Hepatocyte (in vitro differentiated cells): ENCODE measurements at places on chromosomes 2 and 18. TPM values are rescaled to one million over a fixed set of nuclear protein-coding genes. Genes with fewer than 3 reads are reported as not detected.
A peak's percentile ranks its signal among the peaks of the same experiment; 100 is the strongest.

DNA sequence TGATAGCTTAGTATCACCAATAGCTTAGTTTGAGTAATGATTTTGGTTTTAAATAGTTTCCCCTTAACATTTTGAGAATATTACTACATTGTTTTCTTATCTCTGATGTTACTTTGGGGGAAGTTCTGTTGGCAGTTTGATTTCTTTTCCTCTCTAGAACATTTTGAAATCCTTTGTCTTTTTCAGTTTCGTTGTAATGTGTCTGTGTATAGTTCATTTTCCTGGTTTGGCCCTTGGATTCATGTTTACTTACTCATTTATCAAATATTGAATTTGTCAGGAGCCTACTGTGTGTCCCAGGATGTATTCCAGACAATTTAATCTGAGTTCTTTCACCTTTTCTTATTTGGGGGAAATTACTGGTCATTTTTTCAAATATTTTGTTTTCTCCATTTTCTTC is 16.7 kb downstream of the ANKRD12 start:
- DNase-seq: no peak

GRCh38 chr2:181774685-181775084 is 94.4 kb upstream of the NEUROD1 start:
- no peak for DNase-seq

GRCh38 chr2:205462681-205463345 is 219.5 kb upstream of the NRP2 start:
- no peak for DNase-seq

- no peak for DNase-seq
Measured at GRCh38 chr2:176463546-176463945, 194.3 kb downstream of the MTX2 start.

- peak; percentile 58 for DNase-seq
Measured at GRCh38 chr2:164388511-164388910, 232.8 kb downstream of the GRB14 start.

DNA sequence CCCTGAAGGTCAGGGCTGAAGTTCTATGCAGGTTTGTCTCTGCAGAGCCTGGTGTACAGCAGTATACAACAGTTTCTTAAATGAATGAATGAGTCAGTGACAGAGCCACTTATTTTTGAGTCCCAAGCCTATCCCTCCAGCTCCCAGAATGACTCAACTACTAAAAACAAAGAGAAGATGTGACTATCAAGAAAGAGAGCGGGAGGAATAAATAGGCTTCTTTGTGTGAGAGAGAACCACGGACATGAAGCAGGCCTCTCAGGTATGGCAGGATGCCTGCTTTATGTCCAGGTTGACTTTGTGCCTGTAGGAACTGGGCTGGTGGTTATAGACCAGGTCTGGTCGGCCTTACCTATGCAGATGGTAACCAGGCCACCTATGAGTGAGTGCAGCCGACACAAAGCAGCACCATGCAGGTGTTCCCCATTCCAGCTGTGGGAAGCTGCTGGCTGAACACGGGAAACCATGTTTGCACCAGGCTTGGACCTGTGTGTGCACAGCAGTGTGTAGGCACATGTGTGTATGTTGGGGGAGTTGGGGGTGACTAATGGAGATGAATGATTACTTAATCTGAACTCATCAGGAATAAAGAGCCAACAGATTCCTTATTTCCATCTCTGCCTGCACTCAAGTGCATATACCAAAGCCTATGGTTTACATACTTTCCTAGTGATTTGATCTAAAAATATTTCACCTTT is 171.0 kb downstream of the OSR1 start:
- DNase-seq: no peak

DNA sequence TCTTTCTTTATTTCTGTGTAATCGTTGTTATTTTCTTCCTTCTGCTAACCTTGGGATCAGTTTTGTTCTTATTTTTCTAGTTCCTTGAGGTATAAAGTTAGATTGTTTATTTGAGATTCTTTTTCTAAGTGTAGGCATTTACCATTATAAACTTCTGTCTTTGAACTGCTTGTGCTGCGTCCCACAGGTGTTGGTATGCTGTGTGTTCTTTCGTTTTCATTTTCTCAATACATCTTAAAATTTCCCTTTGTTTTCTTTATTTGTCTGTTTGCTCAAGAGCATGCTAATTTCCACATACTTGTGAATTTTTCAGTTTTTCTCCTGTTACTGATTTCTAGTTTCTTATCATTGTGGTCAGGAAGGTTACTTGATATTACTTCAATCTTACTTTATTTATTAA is 873.8 kb upstream of the GCFC2 start:
- DNase-seq: no peak

GRCh38 chr2:36371070-36371874 is 15.7 kb downstream of the CRIM1 start:
- DNase-seq: no peak

GRCh38 chr2:38745267-38745666 is 5.9 kb downstream of the SRSF7 start:
- no peak for DNase-seq

- DNase-seq: no peak
Measured at GRCh38 chr2:1647417-1648240, 96.7 kb downstream of the PXDN start.

DNA sequence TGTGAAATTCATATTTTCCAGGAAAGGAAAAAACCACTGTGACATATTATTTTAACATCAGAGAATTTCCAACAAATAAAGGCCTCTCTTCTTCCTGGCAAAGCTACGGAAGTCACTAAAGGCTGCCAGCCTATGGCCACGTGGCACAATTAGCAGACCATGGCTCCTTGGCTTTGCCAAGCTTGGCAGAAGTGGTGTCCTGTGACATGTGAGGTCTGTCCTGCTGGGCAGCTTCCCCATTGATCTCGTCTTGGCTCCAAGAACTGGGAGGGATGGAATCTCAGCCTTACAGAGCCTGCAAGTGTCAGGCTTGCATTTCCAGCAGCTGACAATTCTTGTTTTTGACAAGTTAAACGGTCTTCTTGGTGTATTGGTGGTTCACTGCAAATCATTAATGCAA is 226.9 kb upstream of the THSD7B start:
- no peak for DNase-seq

GRCh38 chr2:111042772-111043771 is 77.6 kb upstream of the BCL2L11 start:
- no peak for DNase-seq

GRCh38 chr18:24590946-24591345 is 130.5 kb downstream of the HRH4 start:
- no peak for DNase-seq

GRCh38 chr18:26456070-26456491 is 92.3 kb downstream of the KCTD1 start:
- DNase-seq: no peak

- DNase-seq: no peak
Measured at GRCh38 chr2:228283491-228284171, 102.1 kb upstream of the SPHKAP start.

DNA sequence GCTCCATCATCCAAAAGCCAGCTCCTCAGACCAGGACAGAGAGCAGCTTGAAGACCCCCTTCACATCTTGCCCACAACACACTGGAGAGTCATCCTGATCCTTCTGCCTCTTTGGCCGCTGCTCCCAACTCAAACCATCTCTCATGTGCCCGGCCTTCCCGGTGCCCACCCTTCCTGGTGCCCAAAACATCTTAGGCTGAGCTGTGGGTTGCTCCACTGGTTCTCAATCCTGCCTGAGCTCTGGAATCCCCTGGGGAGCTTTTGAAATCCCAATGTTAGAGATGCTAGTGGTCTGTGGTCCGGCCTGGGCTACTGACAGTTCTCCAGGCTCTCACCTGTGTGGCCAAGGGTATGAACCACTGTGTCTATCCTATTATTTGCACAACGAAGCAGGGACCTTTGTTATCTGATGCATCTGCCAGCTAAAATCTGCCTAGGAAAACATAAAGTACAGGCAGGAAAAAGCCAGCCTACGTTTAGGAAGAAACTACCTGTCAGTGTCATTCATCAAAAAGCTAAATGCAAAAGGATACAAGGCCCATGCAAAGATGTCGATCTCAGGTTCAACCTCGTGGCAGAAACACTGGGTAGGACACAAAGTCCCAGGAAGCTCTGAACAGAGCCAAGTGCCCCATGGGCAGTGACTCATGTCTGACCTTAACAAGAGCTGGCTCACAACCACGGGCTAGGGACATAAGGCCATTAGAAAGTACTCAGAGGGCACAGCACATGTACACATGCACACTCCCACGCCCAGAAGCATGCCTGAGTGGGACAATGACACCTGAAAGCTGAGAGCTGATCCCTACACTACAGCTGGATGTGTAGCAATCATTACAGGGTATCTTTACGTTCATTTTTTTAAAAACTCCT is 30.8 kb downstream of the TBC1D8 start:
- DNase-seq: peak; percentile 83

DNA sequence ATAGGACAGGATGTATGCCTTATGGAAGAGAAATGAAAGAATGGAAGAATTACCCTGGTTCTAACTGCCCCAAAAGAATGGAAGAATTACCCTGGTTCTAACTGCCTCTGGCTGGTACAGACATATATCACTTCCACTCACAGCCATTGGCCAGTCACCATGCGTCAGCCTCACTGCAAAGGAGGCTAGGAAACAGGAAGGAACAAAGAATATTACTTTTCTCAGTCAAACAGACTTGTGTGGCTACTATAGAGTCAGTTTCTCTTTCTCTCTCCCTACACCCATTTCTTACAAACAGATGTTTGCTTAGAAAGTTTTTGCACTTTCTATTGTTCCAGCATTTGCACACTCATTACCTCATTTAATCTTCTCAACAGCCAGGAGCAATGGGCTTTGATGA is 1111.1 kb upstream of the KLHL29 start:
- no peak for DNase-seq

GRCh38 chr18:56112013-56112749 is 524.2 kb upstream of the TCF4 start:
- no peak for DNase-seq

DNA sequence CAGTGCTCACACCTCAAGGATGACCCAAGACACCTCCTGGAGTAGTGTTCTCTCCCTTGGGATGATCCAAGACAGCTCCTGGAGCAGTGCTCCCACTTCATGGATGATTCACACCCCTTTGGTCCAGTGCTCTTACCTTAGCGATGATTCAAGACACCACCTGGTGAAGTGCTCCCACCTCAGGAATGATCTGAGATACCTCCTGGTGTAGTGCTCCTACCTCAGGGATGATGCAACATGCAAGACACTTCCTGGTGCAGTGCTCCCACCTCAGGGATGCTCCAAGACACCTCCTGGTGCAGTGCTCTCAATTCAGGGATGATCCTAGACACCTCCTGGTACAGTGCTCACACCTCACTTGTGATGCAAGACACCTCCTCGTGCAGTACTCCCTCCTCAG is 123.1 kb downstream of the ASB1 start:
- DNase-seq: no peak

DNA sequence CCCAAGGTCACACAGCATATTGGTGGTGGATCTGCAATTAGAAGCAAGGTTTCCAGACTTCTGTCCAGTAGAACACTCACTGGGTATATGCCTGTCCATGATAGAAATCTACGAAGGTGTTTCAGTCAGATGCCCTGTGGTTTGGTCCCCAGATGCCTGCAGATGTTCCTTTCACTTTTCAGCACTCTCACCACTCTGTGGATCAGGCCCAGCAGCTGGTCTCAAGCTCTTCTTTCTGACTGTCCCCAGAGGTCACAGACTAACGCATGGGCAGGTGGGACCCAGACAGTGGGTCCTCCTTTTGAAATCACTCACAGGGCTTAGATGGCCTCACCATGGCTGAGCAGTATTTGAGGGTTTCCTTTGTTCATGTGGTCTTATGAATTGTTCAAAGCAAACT is 376.5 kb downstream of the ALK start:
- no peak for DNase-seq

GRCh38 chr2:134671513-134671912 is 47.3 kb downstream of the TMEM163 start:
- no peak for DNase-seq

- DNase-seq: peak; percentile 99
Measured at GRCh38 chr2:109613922-109614714, at the start of the genes SEPTIN10 and SOWAHC. Gene SEPTIN10 (minus strand): TSS chr2:109613966. CDS start chr2:109613827, 139 bp downstream. Gene SOWAHC (plus strand): TSS chr2:109614364. CDS start chr2:109614490, 126 bp downstream.

DNA sequence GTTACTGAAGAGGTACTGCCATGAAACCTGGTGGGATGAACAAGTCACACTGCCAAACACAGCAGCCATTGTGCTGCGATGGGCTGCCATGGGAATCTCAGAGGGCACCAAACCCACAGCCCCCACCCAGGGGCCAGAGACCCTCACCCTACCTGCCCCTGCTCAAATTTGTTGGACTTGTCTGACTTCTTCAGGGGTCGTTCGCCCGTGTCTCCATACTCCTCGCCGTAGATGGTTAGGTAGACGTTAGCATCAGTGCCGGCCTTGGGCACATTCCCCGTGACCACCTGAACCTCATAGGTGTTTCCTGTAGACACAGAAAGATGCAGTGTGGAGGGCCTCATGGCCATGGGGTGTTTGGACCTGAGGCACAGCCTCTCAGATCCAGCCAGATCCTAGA is 97.7 kb downstream of the LOXHD1 start:
- no peak for DNase-seq

DNA sequence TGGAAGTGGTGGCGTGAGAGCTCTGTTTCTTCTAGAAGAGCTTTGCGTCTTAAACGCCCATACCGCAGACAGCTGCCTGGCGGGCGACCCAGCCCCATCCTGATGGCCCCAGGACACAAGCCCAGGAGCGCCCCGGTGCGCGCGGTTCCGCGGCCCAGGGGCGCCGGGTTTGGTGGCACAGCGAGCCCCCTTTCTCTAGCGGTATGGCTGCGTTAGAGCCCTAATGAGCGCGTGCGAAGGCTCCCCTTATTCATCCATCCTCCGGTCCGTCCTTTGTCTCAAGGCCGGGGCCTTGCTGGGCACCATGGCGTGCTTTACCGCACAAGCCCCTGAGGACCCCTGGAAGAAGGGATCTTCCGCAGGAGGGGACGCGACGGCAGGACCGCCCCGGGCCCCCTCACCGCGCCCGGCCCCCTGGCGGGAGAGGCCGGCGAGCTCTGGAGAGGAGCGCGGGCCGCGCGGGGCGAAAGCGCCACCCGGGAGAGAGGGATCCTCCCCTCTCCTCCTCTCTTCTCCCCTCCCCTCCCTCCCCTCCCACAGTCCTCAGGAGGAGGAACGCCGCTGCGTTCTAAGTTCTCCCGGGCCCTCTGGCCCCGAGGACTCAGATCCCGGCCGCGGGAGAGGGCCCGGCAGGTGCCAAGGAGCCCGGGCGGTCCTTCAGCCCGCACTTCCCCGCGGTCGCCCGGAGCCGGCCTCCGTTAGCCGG is 626 bp upstream of the SLC1A4 start:
- peak; percentile 88 for DNase-seq

Gene APCDD1
- 69.6 and 80.8 TPM in 2 replicates for total RNA-seq

Gene KCNG2
- total RNA-seq: not detected in 2 replicates

Gene COX5B
- total RNA-seq: 210 and 250 TPM in 2 replicates

Gene ZNF892
- total RNA-seq: 3.1 and 3.7 TPM in 2 replicates

Gene COLEC11
- total RNA-seq: 22.6 TPM in 2 replicates

Gene FNDC4
- total RNA-seq: 15.6 and 16.3 TPM in 2 replicates

Gene IL1RL1
- 13.1 and 15.6 TPM in 2 replicates for total RNA-seq

Gene ANKRD36C
- total RNA-seq: 24.9 and 29.6 TPM in 2 replicates

Gene NCK2
- 71.9 and 72.6 TPM in 2 replicates for total RNA-seq

Gene MARCHF4
- total RNA-seq: 0.13 TPM in 1 of 2 replicates, not detected in the other

Gene M1AP
- 0.70 and 1.0 TPM in 2 replicates for total RNA-seq

Gene PRADC1
- total RNA-seq: 26.9 and 36.6 TPM in 2 replicates

Gene CNTNAP5
- 0.12 TPM in 1 of 2 replicates, not detected in the other for total RNA-seq
